ENCODE measurements at places on chromosomes 5 and 9.

- DNase-seq, result peak; percentile 94
Measured at GRCh38 chr9:128688501-128689292, at the start of gene SET. Gene SET, plus strand, starts transcription at chr9:128689222. Its CDS starts 361 bp downstream, at chr9:128689583.

GRCh38 chr9:8186560-8186959 lies 387.0 kb upstream of the DMAC1 start:
- no peak for DNase-seq

DNA sequence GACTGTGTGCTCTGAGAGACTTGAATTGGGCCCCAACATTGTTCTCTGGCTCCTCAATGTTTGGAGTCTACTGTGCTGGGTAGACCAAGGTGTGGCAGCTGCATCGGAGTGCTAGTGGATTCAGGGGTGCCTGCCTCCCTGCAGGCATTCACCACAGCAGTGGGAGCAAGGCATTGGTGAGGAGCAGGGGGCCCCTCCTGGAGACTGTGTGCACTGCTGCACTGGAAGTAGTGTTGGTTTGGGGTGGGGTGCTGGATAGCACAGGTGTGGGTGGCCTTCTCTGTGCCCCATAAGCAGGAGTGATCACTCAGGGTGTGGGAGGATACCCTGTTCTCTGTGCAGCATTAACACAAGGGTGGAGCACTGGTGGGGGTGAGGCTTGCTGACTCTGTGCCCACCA lies 39.2 kb downstream of the INSL6 start:
- no peak for DNase-seq

DNA sequence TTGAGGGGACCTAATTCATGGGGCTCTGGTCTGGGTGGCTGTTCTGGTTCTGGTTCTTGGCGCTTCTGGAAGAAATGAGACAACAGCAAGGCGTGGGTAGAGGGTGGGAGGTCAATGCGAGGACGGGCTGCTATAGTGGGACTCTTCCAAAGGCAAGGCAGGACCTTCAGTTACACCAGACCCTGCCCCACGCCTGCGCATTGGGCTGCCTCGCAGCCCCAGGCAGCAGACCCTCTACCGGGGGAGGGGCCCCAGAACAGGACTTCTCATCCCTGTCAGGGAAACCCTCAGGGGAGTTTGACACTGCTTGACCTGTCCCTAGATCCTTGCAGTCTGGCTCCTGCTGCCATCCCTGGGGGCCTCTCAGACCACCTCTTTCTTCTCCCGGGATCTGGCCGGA lies 18.5 kb downstream of the CCDC69 start:
- DNase-seq, result no peak

GRCh38 chr5:16664368-16664767 lies 47.6 kb upstream of the RETREG1 start:
- no peak for DNase-seq

GRCh38 chr5:146523698-146524097 lies 7.7 kb upstream of the GPR151 start:
- DNase-seq, result no peak

GRCh38 chr9:16364347-16364746 lies 506.1 kb downstream of the BNC2 start:
- DNase-seq, result no peak

- no peak for DNase-seq
Measured at GRCh38 chr5:160165137-160166068, 46.2 kb upstream of the PWWP2A start.

DNA sequence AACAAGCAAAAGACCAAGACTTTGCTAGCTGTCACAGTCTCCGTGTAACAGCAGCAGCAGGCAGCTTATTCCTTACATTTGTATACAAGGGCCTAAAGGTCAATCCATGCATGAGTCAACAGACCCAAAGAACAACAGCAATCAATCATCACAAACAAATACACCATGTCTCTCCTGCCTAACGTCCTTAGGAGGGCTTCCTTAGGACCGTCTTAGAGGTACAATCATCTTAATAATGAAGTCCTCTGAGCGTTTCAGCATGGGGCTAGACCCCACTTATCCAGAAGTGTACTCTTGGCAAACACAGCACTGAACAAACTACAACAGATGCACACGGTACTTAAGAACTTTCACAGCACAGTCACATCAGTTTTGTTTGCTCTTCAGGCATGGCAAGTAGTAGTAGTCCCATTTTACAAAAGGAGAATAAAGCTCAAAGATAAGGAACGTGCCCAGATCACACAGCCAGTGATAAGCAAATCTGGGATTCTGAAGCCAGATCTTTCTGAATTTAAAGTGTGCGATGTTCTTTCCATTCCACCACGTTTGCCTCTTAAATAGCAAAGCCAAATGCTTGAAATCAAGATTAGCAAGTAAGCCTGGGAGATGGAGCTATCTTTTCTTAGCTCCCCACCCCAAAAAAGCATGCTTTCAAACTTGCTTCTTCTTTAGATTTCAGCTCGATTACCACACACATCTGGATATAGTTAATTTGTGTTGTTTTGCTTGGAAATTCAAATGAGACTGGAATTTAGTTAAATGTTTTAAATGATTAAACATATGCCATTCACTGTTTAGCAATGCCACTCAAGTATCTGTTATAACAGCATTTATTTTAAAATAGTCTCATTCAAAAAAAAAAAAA lies 24.2 kb downstream of the PSMB7 start:
- DNase-seq, result no peak

Measured in activated naive CD4-positive, alpha-beta T cell treated with anti-CD3 and anti-CD28 coated beads, Interleukin-2, amount 50 U/mL, for 16 hours (primary cell).